Stimulated activated CD8-positive, alpha-beta memory T cell treated with anti-CD3 and anti-CD28 coated beads, Interleukin-15, amount 100 ng/mL, for 4 hours (primary cell): ENCODE measurements at places on chromosomes 13 and 19.

GRCh38 chr13:102709536-102709935 lies 14.7 kb upstream of the METTL21C start:
- DNase-seq, result no peak

- DNase-seq, result peak; percentile 25
Observed at GRCh38 chr19:8615813-8616596, 5.5 kb upstream of the ADAMTS10 start.

DNA sequence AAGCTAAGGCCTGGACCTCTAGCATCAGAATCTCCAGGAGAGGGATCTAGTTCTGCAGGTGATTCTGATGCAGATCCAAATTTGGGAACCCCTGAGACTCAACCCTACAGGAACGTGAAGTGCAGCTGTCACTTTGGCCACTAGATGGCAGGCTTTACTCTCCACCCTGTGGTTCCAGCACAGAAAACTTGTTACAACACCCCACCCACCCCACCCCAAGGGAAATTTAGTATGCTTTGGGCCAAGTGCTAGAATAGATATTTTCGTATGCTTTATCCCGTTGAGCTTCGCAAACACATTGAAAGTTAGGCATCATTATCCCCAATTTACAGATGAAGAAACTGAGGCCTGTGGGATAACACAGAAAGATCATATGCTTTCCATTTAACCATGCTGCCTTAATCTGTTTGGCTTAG lies 232.0 kb downstream of the B3GLCT start:
- peak; percentile 15 for DNase-seq

- no peak for DNase-seq
Observed at GRCh38 chr19:34375598-34375997, 10.6 kb downstream of the GPI start.

DNA sequence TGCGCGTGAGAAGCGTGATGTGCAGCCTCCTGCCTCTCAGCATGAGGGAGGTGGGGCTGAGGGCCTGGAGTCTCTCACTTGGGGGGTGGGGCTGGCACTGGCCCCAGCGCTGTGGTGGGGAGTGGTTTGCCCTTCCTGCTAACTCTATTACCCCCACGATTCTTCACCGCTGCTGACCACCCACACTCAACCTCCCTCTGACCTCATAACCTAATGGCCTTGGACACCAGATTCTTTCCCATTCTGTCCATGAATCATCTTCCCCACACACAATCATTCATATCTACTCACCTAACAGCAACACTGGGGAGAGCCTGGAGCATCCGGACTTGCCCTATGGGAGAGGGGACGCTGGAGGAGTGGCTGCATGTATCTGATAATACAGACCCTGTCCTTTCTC lies 8.7 kb downstream of the CD177 start:
- DNase-seq, result no peak

- DNase-seq, result no peak
Observed at GRCh38 chr19:52658595-52658994, 20.4 kb upstream of the ZNF83 start.
